ENCODE measurements at places on chromosomes 7 and 10. TPM values are rescaled to one million over a fixed set of nuclear protein-coding genes. Genes with fewer than 3 reads are reported as not detected.

The GRID2IP gene
- total RNA-seq = 1.0 TPM

The SFRP5 gene
- 3.3 TPM for total RNA-seq

The PLEKHS1 gene
- total RNA-seq = not detected

DNA sequence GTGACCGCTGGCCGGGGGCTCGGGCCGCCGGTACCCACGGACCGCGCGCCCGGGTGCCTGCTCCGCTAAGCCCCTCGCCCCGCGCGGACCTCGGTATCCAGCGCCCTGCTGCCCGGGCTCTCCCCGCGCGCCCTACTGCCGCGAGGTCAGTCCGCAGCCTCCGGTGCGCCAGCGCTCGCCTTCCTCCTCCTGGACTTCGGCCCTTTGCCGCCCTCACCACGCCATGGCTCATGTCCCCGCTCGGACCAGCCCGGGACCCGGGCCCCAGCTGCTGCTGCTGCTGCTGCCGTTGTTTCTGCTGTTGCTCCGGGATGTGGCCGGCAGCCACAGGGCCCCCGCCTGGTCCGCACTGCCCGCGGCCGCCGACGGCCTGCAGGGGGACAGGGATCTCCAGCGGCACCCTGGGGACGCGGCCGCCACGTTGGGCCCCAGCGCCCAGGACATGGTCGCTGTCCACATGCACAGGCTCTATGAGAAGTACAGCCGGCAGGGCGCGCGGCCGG lies 483 bp downstream of the GDF10 start:
- H3K4me3 ChIP-seq = peak overlapping the region; percentile 64
- H3K4me1 ChIP-seq = no peaks in the 10 kb centered on the region
- H3K36me3 ChIP-seq = no peaks in the 10 kb centered on the region

DNA sequence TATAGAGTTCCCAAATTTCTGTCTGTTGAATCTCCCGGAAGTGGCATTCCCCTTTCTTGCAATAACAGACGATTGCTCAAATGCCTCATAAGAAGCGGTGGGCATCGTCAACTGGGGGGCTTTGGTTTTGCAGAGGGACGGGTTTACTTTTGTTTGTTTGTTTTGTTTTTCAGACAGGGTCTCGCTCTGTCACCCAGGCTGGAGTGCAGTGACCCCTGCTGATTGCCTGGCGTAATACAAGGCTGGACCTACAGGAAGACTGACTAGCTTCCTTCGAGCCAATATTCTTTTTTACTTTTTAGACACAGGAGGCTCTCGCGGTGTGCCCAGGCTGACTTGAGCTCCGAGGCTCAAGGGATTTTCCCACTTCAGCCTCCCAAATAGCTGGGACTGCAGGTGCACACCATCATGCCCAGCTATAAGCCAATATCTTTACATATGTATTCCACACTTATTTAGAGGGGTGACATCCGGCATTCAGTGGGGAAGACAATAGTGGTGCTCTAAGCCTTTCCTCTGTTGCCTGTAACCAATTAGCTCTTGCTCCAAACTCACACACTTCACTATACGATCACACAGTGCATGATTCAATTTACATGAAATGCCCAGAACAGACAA lies 58.1 kb downstream of the FHIP2A start:
- peak; percentile 83 for DNase-seq
- H3K27me3 ChIP-seq = no peaks in the 10 kb centered on the region
- no peaks in the 10 kb centered on the region for H3K36me3 ChIP-seq
- no peak overlapping the region for H3K27ac ChIP-seq
- H3K4me3 ChIP-seq = no peak overlapping the region
